ENCODE measurements at places on chromosomes 7 and 10.

DNA sequence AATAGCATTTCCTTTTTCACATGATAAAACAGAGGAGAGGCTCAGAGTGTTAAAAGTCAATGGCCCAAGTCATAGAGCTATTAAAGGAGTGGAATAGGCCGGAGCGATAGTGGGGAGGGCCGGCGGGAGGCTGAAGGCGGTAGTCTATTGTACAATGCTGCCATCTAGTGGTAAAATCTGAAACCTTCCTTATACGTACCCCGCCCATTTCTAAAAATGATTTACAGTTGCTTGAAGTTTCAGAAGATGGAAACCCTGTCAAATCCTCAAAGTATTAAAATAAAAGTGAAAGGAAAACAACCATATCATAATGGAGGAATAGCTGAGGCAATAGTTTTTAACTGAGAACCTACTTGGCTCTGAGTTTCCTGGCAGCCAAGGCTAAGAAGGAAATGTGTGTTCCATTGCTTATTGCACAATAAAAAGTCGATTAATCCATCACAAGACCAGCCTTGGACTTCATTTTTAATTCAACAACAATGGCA, 209.1 kb downstream of the CCSER2 start:
- DNase-seq = peak; percentile 89

GRCh38 chr10:31426401-31426800, 107.4 kb downstream of the ZEB1 start:
- no peak for DNase-seq

GRCh38 chr10:68628576-68629127, 68.5 kb downstream of the TET1 start:
- DNase-seq = no peak

GRCh38 chr7:50121286-50121685, 28.2 kb upstream of the ZPBP start:
- no peak for DNase-seq

GRCh38 chr10:116138897-116139296, 134.1 kb downstream of the GFRA1 start:
- no peak for DNase-seq

GRCh38 chr10:73871295-73872189, 2.8 kb downstream of the CAMK2G start:
- DNase-seq = no peak

GRCh38 chr10:108852211-108852610, 1071.1 kb downstream of the XPNPEP1 start:
- no peak for DNase-seq

DNA sequence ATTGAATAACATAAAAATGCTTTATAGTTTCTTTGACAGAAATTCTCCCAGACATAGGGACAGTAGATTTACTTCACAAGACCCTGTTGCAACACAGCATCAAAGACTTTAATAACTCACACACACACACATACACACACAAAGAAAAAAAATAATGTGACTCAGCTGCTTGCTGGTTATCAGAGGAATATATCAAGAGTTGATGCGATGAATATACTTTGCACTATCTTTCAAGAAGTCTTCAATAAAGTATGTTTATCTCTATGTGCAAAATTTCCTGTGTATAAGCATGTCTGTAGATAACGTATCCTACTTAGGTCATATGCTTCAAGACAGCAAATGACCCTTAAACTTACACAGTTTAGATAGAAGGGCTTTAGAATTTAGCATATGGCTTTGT, 243.1 kb downstream of the ARL4A start:
- no peak for DNase-seq

DNA sequence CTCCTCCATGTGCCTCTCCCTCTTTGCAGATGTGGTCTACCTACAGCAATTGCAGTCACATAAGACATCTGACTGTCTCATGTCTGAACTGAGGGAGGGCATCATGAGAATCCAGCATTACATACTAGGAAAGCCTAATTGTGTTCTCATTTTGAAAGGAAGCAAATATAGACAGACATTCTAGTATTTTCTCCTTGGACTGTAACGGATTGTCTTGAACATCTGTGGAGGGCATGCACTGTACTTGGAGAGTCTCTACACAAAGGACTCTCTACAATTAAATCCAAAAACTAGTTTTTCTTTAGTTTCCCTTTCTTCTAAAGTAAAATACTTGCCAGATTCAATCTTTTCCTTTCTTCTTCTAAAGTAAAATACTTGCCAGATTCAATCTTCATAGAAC, 34.7 kb upstream of the TRIL start:
- no peak for DNase-seq

GRCh38 chr10:63093227-63093626, 39.9 kb upstream of the NRBF2 start:
- no peak for DNase-seq

Measured in K562 (cell line).